ENCODE measurements at places on chromosomes 2 and 18.

- no peak for DNase-seq
These were observed 70.3 kb downstream of the TGOLN2 start for GRCh38 chr2:85257359-85257969.

- no peak for DNase-seq
These were observed 58.9 kb upstream of the KCNG2 start for GRCh38 chr18:79738581-79739439.

DNA sequence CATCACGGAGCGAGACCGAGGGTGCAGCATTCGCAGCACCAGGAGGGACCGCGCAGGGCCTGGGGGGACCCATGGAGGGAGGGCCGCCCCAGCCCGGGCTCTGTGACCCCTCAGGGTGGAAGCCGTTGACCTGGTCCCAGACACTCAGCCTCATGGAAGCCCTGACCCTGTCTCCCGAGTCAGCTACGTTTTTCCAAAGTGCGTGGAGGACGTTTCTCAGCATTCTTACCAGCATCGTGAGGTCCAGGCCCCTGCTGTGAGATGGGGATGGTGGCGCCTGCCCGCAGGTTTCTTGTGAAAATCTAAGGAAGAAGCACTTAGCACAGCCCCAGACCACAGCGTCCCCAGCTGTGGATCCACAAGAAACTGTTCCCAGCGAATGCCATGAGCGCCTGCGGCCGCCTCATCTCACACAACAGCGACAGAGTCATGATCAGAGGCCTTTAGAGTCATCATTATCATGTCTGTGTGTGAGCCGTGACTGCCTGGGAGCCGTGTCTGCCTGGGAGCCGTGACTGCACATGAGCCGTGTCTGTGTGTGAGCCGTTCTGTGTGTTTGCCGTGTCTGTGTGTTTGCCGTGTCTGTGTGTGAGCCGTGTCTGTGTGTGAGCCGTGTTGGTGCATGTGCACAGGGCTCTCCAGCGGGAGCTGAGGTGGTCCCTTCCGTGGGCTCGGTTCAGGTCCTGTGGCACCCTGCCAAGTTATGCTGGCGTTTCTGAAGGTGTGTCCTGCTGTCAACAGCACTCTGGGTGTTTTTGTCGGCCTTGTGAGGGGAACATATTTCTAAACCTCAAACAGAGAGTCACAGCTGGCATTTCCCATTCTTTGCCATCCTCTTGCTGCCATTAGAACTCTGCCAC is 49.2 kb upstream of the KCNG2 start:
- DNase-seq = no peak

DNA sequence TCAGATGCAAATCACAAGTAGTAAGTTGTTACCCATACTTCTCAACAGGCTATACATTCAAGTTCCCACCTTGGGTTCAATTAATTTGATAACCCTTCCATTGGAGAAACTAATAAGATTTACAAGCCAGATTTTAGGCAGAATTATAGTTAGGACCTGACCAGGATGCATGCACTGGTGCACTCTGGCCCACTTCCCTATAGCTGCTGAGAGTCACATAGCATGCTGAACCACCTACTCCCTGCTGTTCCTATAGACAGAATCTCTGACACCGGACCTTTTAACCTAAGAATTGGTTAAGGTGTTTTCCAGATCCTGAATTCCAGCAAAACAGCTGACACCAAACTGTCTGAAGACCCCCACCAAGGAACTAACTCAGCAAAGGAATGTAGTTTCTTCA is 26.2 kb downstream of the FAM210A start:
- DNase-seq = no peak
